Activated gamma-delta T cell treated with anti-CD3 and anti-CD28 coated beads, Interleukin-2, amount 50 U/mL, for 16 hours (primary cell): ENCODE measurements at places on chromosomes 12 and 14.

- no peak for DNase-seq
Observed at GRCh38 chr14:52032204-52032801, 36.6 kb downstream of the NID2 start.

GRCh38 chr12:94372461-94372860 is 87.2 kb downstream of the CEP83 start:
- no peak for DNase-seq

- DNase-seq, result no peak
Observed at GRCh38 chr12:123942238-123942653, 30.4 kb downstream of the CCDC92 start.

DNA sequence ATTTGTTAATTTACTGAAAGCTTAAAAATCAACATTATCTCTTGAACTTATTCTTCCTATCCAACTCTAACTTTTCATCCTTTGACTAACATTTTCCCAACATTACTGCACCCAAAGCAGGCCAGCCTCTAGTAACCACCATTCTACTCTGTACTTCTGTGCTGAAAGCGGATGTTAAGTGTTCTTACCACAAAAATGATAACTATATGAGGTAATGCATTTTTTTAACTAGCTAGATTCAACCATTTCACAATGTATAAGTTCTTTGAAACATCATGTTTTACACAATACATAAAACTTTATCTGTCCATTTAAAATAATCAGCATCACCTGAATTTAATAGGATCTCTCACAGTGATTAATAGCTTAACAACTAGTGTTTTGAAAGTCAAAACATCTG is 468.5 kb upstream of the MGAT4C start:
- DNase-seq, result no peak

- no peak for DNase-seq
Observed at GRCh38 chr14:100621806-100622205, 34.6 kb upstream of the BEGAIN start.

DNA sequence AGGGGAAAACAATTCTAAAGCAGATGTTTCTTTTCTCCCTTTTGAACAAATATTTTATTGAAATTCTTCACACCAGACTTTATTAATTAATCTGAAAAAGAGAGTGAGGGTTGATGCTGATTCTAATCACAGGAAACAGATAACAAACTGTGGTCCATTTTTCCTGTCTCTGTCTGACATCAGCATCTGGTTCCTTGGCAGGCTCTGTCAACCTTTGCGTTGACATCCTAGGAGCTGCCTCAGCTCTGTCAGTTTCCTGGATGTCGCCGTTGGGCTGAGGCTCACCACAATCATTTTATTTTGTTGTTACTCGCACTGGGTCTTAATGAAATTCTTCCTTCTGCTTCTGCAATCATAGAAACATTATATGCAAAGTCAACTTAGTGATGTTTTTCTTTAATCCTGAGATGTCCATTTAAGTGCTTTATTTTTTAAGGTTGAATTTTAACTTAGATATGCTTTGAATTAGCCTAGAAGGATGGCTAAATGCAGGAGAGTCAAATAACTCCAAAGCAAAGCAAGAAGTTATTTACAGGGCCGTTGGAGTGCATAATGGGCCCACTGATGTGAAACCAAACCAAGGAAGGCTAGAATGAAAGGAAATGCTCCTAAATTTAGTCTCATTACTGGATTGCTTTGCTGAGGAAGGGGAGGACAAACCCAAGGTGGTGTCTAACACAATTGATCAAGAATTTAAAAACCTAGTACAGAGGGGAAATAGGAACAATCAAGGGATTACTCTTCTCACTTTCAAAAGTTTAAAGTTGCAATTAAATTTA is 542.4 kb downstream of the FLRT2 start:
- no peak for DNase-seq

DNA sequence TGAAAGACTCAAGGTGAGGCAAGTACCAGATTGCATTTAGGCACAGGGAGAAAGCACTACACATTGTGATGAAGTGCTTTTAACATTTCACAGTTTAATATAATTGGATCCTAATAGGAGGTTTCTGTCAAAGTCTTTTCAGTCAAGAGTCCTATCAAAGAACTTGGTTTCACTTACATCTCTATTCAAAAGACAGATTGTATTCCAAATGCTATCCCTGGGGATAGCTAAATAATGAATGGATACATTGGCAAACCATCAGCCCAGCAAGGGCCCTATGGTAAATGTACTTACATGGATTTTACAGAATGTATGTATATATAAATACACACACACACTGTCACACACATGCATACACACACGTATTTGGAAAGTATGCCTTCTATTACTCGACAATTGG is 655.5 kb upstream of the FLRT2 start:
- no peak for DNase-seq
